ENCODE measurements at places on chromosomes 7 and 10. TPM values are rescaled to one million over a fixed set of nuclear protein-coding genes. Genes with fewer than 3 reads are reported as not detected.

- DNase-seq: no peak
These were observed 131.1 kb upstream of the CDK1 start for GRCh38 chr10:60646966-60647796.

GRCh38 chr7:2044883-2045471, 187.8 kb downstream of the MAD1L1 start:
- DNase-seq: peak; percentile 37

- no peak for DNase-seq
These were observed 4.2 kb downstream of the CTBP2 start for GRCh38 chr10:125156196-125156595.

GRCh38 chr7:98315318-98315993, 34.0 kb downstream of the BRI3 start:
- no peak for DNase-seq

- peak; percentile 27 for DNase-seq
These were observed 38.3 kb downstream of the OAT start for GRCh38 chr10:124380256-124380995.

DNA sequence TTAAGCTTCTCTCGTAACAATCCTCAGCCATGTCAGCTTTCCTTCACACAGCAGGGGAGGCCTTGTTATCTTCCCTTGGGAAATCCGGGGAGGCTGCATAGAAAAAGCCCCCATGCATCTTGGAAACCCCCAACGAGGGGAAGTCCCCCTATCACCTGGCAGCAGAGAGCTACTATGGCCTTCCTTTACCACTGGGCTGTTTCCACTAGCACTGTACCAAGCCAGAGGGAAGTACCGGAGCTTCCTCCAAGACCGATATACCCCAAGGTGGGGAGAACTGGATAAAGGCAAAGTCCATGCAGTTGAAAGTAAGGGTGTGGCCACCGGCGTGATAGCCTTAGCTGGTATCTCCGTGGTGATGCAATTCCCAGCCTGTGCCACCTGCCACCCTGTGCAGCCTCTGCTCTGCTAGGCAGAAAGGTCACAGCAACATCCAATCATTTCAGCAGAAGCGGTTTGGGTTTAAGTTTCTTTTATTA, 4.4 kb upstream of the CLIP2 start:
- DNase-seq: no peak

DNA sequence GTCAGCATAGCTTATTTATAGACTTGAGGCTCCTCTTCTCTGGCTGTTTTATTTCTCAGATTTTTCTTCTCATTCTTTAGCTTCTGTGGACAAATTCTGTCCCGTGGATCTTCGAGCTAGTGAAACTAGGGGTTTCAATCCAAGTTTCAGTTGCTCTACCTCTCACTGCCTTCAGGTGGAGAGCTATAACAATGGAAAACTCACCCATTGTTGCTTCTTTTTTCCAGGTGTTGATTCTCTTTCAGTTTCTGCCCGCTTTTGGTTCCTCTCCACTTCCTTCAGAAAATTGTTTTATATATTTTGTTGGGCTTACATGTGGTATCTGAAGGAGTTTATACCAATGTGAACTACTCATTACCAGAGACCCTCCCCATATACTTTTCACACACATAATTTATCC, 266.1 kb downstream of the TCF7L2 start:
- no peak for DNase-seq

- DNase-seq: no peak
These were observed 12.8 kb downstream of the CDHR3 start for GRCh38 chr7:105975770-105976417.

- DNase-seq: no peak
These were observed 405.7 kb downstream of the ARL4A start for GRCh38 chr7:13093160-13093559.

DNA sequence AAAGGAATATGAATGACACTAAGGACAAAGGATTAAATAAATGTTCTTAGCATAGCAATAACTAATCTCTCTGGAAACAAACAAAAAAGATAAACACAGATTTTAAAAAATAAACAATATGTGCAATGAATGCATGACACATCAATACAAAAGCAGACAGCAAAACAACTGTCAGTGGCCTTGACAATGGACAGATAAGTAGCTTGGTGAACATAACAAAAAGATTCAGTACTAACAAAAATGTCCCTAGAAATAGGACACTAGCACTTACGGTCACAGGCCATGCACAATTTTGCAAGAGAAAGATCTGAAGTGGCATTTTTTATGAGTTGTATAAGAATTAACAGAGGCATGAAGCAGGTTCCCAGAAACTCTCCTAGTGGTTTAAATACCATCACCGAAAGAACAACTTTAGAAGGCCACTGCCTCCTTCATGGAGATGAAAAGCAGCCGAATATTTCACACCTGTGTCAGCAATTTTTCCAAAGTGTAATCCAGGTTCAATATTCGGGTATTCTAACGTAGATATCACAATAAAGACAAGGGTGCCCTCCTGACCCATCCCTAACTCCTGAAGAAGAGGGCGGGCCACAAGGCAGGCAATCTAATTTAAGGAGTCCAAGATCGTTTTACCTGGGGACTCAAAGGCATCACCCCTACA, 231.3 kb upstream of the MKLN1 start:
- no peak for DNase-seq

- no peak for DNase-seq
These were observed 9.8 kb upstream of the COMTD1 start for GRCh38 chr10:75245354-75246250.

- no peak for DNase-seq
These were observed 36.3 kb downstream of the SUFU start for GRCh38 chr10:102540023-102540422.

Gene NKX1-2
- polyA plus RNA-seq: not detected

Gene WDR86
- 0.18 TPM for polyA plus RNA-seq
